ENCODE measurements at places on chromosomes 2 and 18.

- no peak for DNase-seq
Observed at GRCh38 chr18:35510076-35510651, 12.4 kb upstream of the INO80C start.

GRCh38 chr18:5630057-5630899 is 86.5 kb upstream of the EPB41L3 start:
- DNase-seq = peak; percentile 30

DNA sequence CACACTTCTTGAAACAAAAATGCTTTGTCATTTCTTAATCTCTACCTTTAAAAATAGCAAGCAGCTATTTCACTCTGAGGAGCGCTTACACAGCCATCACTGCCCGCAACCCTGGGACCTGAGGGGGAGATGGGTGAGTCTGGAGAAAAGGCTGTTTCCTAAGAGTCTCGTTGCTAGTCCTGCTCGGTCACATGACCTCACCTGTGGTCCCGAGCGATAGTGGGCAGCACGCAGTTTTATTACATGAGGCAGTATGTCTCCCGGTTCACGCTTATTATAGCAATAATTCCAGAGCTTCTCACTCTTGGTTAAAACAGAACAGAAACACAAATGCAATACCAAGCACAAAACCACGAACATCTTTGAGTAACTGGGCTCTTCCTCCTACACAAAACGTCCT is 105.3 kb downstream of the ZNF516 start:
- no peak for DNase-seq

DNA sequence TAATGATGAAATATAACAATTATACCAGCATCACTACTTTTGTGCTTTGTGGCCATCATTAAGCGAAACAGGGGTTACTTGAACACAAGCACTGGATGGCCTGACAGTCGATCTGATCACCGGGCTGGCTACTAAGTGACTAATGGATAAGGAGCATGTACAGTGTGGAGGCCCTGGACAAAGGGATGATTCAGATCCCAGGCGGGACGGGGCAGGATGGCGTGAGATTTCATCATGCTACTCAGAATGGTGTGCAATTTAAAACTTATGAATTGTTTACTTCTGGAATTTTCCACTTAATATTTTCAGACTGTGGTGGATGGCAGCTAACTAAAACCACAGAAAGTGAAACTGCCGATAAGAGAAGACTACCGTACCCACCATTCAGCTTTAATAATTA is 7.0 kb upstream of the CLIP4 start:
- no peak for DNase-seq

DNA sequence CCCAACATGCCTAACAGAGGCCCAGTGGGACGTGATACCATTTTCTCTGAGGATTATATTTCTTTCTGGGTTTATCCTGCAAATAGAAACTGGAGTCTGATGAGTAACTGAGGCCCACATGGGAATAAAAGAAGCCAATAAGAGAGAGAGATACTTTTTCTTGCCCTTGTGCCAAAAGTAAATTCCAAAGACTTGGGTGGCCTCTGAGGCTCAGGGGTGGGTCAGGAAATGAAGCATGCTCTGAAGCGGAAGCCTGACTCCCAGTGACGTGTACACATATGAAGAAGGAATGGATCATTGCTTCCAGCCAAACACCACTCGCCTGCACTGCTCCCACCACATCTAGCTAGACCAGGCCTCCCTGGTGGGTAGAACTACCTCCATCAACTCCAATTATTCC is 273.6 kb upstream of the NCKAP5 start:
- no peak for DNase-seq

GRCh38 chr2:42794271-42795046 is 2.1 kb upstream of the HAAO start:
- DNase-seq = no peak

- no peak for DNase-seq
Observed at GRCh38 chr2:231554748-231555545, 24.7 kb upstream of the NMUR1 start.

- no peak for DNase-seq
Observed at GRCh38 chr2:38598991-38599295, 3.8 kb downstream of the HNRNPLL start.

DNA sequence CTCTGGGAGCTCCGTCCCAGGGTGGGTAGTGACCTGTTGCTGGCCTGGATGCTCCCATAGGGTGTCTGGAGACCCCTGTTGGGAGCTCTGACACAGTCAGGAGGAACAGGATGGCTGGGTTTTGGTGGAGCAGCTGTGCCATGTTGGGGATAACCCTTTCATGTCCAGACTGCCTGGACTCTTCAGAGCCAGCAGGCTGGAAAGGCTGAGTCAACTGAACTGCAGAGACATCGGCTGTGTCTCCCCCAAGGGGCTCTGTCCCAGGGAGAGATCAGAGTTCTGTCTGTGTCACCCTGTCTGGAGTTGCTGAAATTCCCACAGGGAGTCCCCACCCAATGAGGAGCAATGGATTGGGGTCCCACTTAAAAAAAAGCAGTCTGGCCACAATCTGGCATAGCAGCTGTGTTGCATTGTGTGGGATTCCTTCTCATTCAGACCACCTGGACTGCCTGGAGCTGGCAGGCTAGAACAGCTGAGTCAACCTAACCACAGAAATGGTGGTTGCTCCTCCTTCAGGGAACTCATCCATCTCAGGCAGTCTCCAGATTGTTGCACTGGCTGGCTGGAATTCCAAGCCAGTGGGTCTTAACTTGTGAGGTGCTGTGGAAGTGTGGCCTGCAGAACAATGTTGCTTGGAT is 37.2 kb downstream of the AGPS start:
- DNase-seq = no peak

DNA sequence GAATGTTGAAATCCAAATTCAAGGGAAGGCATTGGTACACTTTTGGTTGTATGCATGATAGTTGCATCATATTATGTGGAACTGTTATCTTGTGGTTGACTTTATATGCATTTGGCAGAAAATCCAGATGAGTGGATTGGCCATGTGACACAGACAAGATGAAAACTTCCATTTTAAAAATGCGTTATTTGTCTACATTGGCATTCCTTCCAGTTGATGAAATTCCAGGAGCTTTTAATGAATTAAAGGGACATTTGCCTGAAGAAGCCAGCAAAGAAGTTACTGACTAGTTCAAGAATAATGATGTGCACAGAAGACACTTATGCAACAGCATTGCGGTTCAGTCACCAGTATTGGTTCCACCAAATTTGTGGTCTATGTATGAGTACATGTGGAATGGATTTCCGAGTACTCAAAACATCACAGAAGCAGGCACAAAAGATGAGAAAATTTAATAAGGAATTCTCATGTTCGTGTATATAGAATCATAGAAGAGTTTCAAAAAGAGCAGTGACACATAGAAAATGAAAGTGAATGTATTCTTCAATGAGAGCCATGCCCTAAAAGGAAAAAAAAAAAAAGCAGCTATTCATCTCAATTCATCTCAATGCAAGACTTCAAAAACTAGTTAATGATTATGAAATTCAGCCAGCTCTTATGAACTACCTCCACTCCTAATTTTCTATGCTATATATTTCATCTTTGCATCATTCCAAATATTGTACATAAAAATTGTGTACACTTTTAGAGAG is 232.1 kb downstream of the RBM43 start:
- no peak for DNase-seq

DNA sequence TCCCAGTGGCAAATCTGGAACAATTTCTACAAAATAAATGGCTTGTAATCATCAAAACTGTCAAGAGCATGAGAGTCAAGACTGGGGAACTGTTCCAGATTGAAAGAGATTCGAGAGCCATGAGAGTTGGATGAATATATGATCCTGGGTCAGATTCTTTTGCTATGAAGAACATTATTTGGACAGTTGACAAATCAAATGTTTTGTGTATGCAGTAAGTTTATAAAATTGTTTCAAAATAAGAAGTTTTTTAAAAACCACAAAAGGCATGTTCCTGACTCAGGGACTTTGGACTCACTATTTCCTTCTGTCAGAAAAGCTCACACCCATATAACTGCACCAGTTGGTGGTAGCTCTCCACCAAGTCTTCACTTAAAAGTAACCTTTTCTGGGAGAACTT is 38.5 kb downstream of the ROCK2 start:
- DNase-seq = no peak

DNA sequence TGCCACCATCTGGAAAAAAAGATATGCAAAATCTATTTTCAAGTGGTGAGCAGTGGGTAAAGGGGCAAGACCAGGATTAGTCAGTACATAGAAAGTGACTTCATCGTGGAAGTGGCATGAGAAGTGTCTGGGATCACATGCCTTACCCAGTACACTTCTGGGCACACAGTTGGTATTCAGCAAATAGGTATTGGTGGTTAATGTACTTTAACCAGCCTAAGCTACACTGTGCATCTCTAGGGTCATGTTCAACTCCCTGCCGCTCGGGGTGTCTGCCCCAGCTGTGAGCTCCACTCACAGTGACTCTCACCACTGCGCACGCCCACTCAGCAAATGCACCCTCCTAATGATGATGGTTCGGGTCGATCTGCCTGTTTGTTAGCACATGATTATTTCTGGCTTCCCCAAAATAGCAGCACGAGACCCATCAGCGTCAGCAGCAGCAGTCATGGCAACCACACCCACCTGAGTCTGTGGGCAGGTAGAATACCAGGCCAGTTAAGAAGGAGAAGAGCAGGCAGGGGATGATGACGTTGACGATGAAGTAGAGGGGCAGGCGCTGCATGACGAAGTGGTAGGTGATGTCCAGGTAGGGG is 11.1 kb downstream of the CHRNA1 start:
- no peak for DNase-seq

DNA sequence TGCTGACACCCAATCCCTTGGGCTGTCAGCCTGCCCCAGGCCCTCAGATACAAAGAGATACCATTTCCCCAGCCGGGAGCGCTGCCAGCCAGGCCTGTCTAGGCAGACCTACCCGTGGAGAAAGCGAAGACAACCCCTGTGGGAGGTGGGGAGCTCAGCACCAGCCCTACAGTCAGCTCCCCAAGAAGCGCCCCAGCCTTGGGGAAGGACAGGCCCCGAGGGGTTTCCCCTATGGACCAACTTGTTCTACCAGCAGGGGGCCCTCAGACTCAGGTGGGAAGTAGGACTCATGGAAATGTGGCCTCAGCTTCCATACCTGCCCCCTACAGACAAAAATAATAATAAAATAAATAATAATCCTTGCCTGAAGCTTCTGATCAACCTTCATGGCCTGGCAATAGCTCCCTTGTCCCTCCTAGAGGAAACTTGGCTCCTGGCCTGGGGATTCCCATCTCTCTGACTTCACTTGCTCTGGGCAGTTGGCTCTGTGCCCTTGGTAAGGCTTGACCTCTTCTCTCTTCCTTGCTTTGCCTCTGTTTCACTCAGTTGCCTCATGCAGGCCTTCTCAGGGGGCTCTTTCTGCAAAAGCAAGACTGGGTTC is 7.0 kb downstream of the SLC35F6 start:
- DNase-seq = peak; percentile 42

DNA sequence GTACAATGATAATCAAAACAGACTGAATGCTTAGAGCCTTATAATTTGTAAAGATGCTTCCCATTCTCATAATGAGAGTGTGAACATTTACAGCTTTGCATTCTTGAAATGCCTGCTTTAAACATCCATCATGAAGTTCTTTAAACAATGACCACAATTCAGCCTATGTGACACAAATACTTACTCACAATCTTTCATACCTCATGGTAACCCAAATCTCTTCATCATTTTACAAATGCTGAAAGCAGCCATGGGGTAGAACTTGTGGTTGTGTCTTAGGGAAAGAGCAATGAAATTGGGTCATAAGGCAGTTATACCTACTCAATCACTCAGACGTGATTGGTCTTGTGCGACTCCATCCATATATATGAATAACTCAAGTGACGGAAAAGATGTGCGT is 140.7 kb downstream of the RND3 start:
- DNase-seq = no peak

DNA sequence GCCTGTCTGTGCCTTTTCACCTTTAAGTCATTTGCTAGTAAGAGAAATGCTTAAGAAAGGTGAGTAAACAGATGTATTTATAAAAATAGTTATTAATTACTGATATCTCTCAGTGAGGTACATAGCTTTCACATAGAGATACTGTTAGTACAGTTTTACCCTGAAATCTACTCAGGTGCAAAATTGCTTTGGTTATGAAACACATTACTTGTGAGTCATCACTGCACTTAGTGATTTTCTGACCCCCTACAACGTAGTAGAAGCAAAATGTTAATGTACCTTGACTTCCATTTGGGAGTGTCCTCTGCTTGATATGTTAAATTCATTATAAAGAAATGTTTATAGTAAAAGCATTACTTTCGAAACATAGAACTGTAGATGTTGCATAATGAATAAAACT is 6.5 kb downstream of the GLS start:
- DNase-seq = no peak

DNA sequence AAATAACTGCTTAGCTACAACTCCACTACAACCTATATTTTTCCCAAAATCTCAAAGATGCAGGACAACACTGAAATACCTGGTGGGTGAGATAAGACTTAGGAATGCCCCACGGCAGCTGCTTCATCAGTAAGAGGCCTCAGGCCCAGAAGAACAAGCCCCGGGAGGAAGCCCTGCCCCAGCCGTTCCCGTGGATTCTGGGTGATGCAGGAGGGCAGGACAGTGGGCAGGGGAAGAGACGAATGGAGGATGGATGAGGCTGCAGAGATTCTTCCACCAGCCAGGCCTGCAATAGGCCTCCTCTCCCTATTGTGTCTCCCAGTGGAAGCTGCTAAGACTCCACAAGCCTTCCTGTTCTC is 197.9 kb upstream of the HDAC4 start:
- no peak for DNase-seq
